ENCODE measurements at places on chromosomes 1 and 21.
A peak's percentile ranks its signal among the peaks of the same experiment; 100 is the strongest.

DNA sequence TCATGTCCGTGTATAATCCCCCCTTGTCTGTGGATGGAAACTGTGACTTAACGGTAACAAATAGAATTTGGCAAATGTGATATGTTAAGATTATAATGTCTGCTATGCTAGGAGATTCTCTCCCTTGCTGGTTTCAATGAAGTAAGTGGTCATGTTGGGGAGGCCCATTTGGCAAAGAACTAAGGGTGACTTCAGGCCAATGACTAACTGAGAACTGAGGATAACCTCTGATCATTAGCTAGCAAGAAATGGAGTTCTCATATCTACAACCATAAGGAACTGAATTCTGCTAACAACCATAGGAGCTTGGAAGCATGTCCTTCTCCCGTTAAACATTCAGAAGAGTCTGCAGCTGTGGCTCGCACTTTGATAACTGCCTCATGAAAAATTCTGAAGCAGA is 2.3 kb downstream of the IFI44L start:
- no peak for DNase-seq

GRCh38 chr1:56417646-56418045 is 161.7 kb downstream of the PLPP3 start:
- DNase-seq: no peak

DNA sequence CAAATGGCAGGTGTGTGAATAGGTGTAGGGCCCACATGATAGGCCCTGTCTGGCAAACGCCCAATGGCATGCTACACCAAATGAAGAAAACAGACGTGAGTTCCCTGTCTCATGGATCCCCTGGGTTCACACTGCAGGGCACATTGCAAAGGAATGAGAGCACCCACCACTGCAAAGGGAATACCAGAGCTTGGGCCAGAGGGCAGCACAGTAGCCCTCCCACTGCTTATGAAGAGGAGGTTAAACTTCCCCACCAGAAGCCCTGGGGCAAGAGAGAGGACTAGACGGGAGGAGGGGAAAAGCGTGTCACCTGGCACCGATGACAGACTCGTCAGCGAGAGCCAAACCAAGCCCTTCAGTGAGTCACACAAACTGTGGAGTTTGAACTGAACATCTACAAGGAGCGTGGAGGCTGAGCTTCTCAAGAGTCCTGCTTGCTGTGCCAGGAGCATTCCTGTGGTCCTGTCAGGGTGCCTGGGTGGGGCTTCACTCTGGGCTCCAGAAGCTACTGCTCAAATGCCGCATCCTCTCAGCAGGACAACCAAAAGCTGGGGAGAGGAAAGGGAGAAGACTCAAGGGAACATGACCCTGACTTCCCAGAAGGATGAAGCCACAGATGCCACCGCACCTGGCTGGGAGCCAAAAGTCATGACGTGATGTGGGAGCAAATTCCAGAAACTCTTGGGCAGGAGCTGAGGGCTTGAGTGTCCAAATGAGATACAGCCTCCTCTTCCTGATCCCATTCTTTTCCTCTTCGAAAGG is 61.1 kb downstream of the TOMM20 start:
- DNase-seq: peak; percentile 100

- DNase-seq: no peak
These were observed 14.7 kb upstream of the CD53 start for GRCh38 chr1:110857964-110858948.

DNA sequence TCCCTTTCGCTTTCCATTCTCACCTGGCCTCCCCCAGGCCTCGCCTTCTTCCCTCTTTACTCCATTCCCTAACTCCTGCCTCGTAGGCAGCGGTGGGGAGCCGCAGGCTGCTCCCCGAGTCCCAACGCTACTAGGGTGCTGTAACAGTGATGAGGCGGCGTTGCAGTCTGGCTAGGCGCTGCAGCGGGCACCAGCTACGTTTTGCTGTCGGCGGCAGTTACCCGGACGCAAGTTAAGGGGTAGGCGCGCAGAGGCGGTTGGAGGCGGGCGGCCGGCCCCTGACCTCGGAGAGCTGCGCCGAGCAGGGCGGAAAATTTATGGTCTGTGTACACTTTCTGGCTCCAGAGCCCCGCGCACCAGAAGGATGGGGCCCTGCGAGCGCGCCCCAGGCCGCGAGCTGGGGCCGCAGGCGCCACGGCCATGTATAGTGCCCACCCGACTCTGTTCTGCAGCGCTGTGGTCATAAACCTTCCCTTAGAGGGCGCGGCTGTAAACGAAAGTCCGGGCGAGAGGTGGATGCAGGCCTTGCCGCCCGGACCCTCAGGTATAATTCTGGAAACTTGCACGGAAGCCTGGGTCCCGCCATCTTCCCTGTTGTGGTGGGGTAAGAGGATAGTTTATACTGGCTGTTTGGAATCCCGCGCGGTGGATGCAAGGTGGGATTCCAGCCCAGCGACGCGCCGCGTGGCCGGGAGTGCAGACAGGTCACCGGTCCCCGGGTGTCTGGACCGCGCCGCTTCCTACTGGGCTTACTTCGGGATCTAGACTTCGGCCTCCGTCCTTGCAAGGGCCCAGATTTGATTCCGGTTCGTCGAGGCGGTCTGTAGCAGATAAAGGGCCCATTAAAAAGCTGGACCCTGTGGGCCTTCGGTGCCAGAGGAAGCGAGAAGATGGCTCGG is 15.0 kb downstream of the HLX start:
- DNase-seq: no peak

DNA sequence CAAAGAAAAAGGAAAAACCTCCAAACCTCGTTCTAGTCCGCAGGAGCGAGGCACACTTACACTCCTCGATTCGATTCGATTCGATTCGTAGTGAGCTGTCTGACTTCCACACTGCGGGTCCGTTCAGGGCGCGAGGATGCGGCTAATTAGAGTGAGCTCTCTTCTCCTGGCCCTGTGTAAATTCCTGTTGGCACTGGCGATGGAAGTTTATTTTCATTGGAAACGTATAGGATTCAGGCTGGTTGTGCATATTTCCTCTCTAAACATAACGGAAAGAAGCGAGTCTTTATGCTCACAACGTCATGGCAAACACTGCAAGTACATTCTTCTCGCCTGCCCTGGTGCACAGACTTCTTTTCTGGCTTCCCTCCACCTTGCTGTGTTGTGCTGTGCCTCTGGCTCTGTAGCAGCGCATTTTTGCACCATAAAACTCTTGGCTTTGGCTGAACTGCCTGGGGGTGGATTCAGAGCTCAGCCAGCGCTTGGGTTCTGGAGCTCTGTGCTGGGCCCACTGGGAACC is 2.7 kb downstream of the HUNK start:
- DNase-seq: no peak

DNA sequence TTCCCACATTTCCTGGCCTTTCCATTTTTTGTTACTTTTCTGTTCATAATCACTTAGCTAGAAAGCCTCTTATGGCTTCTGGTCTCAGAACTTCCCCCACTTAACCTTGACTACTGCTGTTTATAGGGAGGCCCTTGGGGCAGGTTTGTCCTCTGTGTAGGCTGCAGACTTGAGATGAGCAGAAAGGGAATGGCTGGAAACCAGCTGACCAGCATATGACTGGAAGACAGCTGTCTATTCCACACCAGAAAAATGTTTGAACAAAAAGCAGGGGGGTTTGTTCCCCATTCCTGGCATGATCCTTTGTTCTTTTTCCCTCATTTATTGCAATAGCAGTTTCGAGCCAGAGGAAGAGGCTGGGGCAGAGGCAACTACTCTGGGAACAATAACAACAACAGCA is 4.9 kb upstream of the SH3D21 start:
- DNase-seq: no peak

GRCh38 chr1:236808564-236809130 is 13.6 kb downstream of the MTR start:
- DNase-seq: no peak

GRCh38 chr1:29052941-29053340 is 70.8 kb downstream of the TMEM200B start:
- DNase-seq: no peak

DNA sequence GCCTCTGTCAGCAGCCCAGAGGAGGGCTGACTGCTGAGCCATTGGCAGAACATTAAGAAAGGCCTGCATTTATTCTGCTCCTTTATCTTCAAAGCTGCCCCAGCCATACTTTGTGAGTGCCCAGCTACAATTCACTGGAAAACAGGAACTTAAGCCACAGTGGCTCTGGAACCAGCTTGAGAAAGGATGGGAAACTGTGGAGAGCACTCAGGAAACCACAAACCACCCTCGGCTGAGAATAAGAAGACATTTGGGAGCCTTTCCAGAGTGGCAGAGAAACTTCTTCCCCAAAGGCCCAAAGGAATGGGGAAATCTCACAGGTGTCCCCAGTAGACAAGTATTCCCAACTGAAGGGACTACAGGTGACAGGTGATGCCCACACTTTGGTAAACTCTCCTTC is 1.8 kb downstream of the LAMB3 start:
- no peak for DNase-seq

DNA sequence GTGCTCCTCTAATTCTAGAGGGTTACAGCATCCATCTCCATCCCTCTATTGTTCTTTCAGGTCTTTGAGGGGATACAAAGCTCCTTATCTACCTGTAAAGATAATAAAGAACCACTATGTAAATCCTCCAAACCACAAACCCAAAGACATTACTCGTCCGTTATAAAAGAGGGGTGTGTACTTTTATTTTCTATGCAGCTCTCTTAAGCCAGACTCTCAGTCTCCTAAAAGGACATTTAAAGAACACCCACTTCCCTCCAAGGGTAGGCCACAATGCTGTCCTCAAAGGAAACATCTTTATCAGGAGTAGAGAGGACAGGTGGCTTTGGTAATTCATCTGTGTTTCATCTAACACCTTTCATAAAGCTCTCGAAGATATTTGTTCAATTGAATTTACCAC is 67.9 kb upstream of the DYNLT5 start:
- no peak for DNase-seq

- peak; percentile 39 for DNase-seq
These were observed 450 bp downstream of the SDE2 start for GRCh38 chr1:225998560-225999226.

- no peak for DNase-seq
These were observed 53.6 kb upstream of the AJAP1 start for GRCh38 chr1:4600615-4601460.

DNA sequence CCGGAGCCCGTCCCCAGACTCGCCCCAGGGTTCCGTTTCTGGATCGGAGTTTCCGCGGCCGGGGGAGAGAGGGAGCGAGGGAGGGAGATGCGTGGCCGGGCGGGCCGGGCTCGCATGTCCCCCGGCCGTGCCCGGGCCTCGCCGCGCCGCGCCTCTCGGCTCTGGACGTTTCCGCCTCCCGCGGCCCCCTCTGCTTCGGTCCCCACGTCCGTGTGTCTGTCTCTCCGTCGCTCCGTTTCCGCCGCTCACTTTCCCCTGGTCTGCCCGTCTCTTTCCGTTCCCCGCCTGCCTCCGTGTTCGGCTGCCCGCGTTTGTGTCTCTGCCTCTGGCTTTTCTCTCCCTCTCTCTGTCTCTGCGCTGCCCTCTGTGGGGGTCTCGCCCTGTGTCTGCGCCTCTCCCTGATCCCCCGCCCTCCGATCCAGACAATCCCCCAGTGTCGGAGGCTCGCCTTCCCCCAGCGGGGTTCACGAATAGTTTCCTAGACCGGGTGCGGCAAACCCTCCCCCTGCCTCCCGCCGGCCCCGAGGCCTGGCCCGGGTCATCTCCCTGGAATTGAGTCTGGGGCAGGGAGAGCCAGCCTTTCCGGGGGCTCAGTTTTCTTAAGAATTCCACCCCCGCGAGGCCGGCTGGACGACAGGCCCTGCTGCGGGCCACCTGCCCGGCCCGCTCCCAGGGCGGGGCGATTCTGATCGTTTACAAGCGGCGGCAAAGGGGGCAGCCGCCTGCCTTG is 735 bp downstream of the NBL1 start:
- DNase-seq: no peak

GRCh38 chr1:26771643-26772321 is 16.0 kb upstream of the PIGV start:
- peak; percentile 98 for DNase-seq

GRCh38 chr21:26112127-26112742 is 58.3 kb downstream of the APP start:
- peak; percentile 29 for DNase-seq

GRCh38 chr1:199182186-199182843 is 543.5 kb downstream of the PTPRC start:
- DNase-seq: peak; percentile 31

Data from fibroblast of the aortic adventitia (primary cell).